ENCODE measurements at places on chromosomes 13 and 19.

GRCh38 chr13:95197548-95197947 lies 103.7 kb downstream of the ABCC4 start:
- no peak for DNase-seq

DNA sequence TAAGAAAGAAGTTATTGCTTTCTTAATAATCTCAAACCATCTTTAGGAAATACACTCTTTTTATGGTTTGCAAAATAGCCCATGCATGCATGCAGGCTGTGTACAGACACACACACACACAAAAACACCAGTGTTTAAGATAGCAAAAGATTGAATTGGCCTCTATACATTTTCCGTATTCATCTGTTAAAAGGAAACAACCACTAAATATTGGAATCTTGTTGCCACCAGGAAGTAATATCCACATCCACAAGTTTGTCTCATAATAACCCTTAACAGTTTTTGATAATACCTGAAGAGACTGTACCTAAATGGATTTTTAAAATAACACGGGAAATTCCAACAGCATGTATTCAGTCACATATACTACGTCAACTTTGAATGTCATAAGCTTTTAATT lies 7.3 kb upstream of the MAB21L1 start:
- no peak for DNase-seq

DNA sequence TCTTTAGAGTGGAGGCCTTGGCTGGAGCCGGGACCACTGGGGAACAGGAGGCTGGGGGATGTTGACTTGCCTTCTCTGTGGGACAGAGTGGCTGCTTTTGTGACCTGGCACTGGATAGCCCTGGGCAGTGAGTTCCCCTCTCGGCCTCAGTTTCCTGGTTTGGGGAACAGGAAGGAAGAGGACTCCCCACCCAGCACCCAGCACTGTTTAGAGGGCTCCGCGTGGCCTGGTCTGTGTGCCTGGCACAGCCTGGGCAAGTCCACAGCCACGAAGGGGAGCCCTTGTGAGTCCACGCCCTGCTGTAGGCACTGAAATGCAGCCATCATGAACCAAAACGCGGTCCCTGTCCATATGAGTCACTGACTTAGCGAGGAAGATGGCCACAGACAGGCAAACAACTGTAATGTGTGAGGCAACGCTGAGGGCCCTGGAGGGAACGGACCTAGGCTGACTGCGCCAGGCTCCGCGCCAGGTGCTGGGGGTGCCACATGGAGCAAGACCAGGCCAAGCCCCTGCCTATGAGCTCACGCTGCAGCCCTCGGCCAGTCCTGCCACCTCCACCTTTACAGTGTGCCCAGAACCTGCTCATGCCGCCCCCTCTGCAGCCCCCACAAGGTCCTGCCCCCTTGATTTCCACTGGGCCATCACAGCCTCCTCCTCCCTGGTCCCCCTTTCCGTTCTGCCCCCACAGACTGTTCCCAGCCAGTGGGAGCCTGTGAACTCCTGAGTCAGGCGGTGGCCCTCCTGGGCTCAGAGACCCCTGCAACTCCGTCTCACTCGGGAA lies 35.5 kb downstream of the PAK4 start:
- DNase-seq = no peak

DNA sequence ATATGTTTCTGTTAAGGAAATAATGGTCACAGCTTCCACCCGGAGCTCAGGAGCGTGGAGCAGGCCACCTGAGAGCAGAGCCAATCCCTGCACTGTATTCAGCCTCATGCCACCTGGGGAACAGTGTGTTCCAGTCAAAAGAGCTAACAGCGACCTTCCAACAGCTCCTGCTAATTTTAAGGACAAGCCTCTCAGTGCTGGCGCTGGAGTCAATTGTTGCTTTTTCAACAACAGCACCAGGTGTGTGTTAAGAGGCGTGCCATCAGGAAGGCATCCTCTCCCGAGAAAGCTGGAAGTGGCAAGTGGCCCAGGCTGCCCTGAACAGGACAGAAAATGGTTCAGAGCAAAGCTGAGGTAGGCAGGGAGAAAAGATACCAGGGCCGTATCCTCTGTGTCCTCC lies 102.0 kb downstream of the CACNA1A start:
- DNase-seq = no peak

- DNase-seq = no peak
Measured at GRCh38 chr19:58060231-58060630, 1.1 kb downstream of the ZNF135 start.

- DNase-seq = no peak
Measured at GRCh38 chr13:102170305-102170704, 231.5 kb downstream of the FGF14 start.

DNA sequence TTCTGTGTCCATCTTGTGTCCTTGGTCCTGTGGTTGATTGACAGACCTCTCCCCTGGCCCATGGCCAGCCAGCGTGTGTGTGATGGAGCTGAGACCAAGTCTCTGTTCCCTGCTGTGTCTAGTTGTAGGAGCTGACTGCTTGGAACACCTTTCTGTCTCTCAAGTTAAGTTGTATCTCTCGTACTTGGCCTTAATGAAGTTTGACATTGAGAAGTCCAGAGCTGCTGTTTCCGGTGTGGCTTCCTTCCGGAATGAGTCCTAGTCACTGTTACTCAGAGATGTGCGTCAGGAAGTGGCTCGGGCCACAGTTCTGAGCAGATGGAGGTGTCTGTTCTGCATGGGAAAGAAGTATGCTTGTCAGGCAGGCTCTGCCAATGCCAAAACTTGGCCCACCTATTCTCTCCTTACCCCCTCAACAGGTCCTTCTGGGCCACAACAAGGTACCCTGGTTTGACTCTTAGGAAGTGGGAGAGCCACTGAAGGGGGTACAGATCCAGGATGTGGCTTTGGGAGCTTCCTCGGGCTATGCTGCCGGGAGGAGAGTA lies 54.3 kb downstream of the GATAD2A start:
- DNase-seq = no peak

GRCh38 chr19:13150931-13151604 lies 857 bp downstream of the IER2 start:
- no peak for DNase-seq

DNA sequence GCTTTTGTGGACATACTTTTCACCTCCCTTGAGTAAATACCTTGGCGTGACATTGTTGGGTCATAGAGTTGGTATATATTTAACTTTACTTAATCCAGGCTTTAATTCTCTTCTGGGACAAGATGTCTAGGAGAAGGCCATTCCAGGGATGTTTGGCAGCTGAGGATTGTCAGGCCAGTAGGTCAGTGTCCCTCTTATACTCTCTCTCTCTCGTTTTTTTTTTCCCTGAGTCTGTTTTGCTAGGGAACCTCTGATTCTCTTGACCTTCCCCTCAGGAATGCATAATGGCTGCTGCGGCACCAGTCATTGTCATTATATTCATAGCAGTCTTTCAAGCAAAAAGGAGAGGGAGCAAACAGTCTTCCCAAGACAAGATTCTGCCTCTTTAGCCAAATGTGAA lies 48.8 kb downstream of the BICRA start:
- no peak for DNase-seq

DNA sequence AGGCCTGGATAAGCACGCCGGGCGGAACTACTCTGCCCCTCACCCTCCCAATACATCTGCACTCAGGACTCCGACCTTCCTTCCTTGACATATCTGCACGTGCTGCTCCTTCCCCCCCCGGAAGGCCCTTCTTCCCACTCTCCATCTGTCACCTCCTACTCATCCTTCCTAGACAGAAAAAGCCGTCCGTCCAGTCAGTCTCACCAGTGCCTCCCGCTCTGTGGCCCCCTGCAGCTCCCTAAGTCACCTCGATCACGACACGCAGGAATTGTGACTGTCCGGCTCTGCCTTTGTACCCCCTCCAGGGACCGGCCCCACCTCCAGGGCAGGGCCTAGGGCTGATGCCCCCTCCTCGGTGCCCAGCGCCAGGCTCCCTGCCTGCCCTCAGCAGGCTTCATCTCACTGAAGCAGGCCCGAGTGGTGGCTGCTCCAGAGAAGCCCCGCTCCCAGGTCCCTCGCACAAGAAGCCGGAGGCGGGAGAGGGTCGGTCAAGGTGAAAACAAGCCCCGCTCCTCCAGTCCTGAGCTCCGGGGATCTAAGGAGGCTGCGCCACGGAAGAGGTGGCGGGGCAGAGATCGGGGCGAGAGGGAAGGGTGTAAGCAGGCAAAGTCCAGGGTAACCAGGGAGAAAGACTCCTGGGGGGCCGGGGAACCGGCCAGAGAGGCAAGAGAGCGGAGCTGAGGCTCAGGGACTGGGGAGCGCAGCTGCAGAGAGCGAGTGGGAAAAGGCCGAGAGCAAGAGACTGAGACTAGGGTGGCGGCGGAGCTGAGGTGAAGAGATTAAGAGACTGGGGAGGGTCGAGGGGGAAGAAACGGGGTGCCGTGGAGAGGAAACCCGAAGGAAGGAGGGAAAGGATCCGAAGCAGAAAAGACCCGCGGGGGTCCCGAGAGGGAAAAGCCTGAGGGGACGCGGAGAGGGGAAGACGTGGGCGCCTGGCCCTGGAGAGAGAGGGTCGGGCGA lies 1.1 kb downstream of the PPP6R1 start:
- DNase-seq = no peak

- DNase-seq = no peak
Measured at GRCh38 chr19:57248646-57249045, 8.2 kb downstream of the ZNF805 start.

DNA sequence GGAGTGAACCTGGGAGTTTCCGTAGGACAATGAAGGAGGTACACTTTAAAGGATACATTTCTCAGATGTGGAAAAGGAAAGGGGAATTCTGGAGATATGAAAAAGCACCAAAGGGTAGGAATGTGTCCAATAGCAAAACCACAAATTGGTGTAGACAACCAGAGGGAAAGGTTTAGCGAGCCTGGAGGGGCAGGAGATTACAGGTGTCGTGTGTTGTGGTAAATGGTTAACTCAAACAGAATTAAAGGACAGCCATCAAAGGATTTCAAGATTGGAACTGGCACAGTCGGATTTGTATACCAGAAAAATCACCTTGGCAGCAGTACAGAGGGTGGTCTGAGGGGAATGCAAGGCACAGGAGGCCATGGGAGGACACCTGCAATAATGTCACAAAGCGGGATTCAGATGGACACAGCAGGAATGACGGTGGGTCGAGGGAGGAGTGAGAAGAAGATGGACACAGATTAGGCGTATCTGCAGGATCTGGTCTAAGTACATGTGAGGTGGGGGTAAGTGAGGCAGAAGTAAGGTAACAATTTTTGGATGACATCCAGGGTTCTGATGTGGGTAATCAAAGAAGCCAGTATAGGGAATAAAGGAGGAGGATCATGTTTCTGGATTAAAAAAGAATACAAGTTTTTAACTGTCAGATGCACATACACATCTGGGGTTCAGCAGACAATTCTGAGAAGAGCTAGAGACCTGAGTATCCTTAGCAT lies 361.6 kb downstream of the KLF12 start:
- no peak for DNase-seq

- DNase-seq = no peak
Measured at GRCh38 chr19:15562861-15563260, 52.2 kb upstream of the CYP4F8 start.

- no peak for DNase-seq
Measured at GRCh38 chr13:106762708-106763107, 194.8 kb upstream of the ARGLU1 start.

DNA sequence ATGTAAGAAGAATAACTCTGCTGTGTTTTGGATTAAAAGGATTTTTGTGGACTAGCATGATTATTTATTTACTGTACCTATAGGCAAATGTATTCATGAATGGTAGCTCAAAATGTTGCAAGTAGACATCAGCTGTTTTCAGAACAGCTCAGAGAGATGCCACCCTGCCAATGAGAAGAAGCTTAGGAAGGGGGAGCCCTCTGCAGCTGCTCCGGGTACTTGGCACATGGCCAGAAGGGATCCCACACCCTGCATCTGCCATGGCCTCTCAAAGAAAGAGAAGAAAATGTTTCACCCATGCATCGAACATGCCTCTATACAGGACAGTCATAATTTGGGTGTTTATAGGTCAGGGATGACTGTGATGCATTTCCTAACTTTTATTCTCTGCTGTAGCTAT lies 30.5 kb upstream of the MBNL2 start:
- DNase-seq = no peak

DNA sequence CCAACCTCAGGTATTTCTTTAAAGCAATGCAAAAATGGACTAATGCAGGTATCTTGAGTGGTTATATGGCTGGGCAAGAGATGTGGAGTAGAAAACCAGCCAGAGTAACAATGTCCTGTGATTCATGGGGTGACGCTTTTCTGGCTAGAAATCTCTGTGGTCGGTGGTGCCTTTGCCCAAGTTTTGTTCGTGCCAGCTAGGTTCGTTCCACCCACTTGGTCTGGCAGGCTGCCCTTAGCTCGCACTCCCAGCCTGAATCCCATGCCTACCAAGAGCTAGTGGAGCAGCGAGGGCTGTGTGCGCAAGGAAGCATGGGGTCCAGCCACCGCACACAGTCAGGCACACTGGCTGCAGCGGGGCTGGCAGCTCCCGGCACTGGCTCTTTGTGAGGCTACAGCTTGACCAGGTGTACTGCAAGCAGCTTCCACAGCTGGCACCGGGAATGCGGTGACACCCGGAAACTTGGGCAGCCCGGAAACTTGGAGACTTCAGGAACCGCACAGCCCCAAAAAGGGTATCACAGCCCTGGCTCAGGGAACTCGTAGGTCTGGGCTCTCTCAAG lies 349.6 kb upstream of the PCDH20 start:
- DNase-seq = no peak

GRCh38 chr19:51565583-51565982 lies 5.5 kb upstream of the ZNF175 start:
- no peak for DNase-seq

DNA sequence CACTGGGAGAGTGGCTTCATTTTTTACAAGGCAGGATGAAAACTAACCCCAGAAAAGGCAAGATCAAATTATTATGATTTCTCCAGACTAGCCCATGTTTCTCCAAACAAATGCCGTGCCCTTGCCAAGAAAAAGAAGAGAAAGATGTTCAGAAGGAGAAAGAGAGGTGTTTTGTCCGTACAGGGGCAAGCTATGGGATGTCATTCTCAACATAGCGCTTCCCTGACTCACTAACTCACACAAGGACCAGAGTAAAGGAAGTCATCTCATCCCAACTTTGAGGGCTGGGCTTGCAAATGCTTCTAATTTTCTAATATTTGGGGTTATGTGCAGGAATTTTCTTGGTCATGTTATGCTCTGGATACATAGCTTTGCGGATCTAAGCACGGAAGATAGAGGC lies 224.2 kb upstream of the MAB21L1 start:
- DNase-seq = no peak

GRCh38 chr19:50968716-50969412 lies 527 bp downstream of the KLK6 start:
- no peak for DNase-seq

DNA sequence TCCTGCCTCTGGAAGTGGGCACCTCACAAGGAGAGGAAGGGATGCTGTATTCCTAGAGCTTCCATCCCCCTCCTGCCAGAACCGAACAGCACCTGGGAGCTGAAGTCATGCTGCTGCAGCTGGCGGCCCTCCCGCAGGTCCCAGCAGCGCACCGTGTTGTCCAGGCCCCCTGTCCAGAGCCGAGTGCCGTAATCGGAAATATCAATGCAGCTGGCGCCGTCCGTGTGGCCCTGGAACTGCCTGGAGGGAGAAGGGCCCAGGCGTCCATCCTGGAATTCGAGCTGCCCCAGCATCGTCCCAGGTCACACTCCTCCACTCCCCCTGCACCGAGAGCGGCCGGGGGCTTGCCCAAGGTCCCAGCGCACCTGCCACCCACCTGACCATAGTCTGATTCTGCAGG lies 23.7 kb downstream of the TLE2 start:
- DNase-seq = no peak

All from GM12878 (cell line).